NCI-H1048 (cell line): ENCODE measurements at places on chromosomes 7 and 10.

DNA sequence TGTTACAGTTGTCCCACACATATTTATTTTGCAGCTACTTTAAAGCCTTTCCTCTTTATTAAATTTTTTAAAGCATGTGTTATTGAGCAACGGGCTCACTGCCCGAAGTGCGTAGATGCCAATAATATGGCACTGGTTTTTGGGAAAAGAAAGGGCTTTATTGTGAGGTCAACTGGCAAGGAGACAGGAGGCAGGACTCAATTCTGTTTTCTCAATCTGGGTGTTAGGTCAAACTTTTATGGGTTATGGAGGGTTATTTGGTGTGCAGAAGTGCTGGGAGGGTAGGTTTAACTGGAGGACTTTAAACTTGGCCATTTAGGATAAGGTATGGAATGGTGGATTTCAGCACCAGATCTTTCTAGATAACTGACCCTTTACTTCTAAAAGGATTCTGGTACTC lies 183.6 kb downstream of the LRRC4 start:
- DNase-seq, result no peak

GRCh38 chr7:101673951-101674350 lies 44.9 kb upstream of the MYL10 start:
- no peak for DNase-seq

DNA sequence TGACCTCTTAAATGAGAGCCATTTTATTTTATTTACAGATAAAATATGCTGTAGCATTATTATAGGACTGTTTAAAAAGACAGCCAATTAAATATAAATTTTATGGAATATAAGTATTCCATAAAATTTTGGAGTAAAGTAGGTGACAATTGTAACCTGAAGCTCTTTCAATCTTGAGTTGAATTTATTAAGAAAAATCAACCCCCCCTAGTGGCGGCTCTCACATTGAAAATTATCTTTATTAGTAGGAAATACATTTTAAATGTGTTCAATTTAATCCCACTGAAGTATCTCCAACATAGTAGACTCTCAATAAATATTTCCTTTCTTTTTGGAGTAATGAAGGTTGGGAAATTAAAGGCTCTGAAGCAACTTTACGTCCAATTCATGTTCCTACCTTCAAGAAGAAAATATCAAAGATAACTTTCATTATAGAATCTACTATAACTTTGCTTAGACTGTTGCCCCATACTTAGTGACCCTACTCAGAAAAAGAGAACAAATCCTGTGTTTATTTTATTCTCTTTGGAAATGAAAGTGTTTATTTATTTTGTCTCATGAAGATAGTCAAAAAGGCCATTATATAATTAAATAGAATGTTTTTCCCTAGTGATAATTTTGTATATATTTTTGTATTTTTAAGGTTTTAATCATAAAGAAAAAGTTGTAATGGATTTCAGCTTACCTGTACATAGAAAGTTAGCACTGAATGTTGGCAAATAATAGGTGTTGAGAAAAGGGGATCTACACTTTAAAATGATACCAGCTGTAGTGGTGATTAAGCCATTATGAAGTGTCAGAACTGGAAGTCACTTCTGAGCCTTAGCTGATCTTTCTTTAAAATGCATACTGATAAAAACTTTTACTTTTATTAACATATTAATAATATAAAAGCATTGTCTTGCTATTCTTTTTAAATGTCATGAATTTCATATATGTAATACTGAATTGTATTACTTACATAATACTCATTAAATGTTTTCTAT lies 3.3 kb downstream of the AHR start:
- DNase-seq, result no peak

DNA sequence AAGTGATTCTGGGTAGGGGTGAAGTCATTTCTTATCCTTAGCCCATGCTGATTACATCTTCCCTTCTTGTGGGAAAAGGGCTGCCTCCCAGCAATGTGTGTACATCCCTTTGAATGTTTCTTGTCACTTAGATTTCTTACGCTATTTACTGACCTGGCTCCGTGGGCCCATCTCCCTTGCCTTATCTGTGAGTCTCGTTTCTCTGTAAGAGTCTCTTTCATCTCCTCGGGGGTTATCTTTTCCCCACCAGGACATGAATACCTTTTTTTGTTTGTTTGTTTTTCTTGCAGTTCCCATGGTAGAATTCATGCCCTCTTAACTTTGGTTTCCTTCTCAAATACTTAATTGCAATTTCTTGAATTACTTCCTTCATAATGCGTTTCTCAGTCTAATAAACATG lies 107.7 kb downstream of the BAMBI start:
- DNase-seq, result no peak

GRCh38 chr10:26879744-26880143 lies 19.0 kb upstream of the ABI1 start:
- no peak for DNase-seq

DNA sequence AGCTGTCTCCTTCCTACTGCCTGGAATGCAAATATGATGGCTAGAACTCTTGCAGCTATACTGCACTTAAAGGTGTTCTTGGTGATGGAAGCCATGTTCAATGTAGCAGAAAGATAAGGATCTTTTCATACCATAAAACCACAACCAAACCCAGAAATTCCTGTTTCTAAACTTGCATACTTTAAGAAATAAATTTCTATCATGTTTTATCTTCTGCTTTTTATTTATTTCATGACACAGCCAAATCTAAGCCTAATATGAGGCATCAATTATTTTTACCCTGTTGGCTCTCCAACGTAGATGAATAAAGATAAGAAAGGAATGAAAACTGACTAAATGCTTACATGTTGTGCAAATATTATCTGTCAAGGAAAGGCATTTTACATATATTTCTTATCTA lies 224.1 kb downstream of the DOCK4 start:
- no peak for DNase-seq
